Anterior cingulate cortex (tissue), 58 donors: ENCODE measurements at places on chromosomes 4 and X.

GRCh38 chr4:173001571-173001970, 167.0 kb upstream of the GALNT7 start:
- DNase-seq: no peak

DNA sequence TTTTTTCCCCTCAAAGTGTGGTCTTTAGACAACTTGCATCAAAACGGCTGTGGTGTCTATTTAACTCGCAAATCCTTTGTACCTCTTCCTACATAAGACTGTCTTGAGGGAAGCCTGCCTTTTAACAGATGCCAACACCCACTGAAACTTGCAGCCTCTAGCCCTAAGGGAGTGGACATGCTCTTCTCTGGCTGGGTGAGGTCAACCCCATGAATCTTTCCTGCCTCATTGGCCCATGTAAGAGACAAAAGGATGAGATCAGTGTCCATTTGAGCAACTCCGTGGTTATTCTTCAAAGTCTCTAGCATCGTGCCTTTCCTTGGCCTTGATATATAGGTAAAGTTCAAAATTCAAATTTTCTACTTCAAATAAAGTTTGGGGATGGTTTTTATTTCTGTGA, 134.7 kb downstream of the SHROOM3 start:
- no peak for DNase-seq

- no peak for DNase-seq
Measured at GRCh38 chr4:73762409-73762808, 22.0 kb downstream of the CXCL8 start.

GRCh38 chr4:80897537-80898303, 132.8 kb upstream of the BMP3 start:
- DNase-seq: no peak

DNA sequence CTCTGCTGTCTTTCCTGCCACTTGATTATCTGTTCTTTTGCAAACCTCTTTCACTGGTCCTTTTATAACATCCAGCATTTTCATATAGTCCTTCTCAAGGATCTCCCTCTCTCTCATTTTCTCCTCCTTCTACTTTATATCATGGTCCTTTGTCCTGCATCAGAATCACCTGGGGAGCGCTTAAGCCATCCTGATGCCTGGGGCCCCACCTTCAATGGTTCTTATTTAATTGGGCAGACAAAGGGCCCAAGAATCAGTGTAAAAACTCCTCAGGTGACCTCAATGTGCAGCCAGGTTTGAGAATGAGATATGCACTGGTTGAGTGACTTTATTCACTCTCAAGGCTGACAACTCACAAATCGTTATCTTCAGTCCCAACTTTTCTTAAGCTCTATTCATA, 283.9 kb downstream of the UNC5C start:
- DNase-seq: no peak

DNA sequence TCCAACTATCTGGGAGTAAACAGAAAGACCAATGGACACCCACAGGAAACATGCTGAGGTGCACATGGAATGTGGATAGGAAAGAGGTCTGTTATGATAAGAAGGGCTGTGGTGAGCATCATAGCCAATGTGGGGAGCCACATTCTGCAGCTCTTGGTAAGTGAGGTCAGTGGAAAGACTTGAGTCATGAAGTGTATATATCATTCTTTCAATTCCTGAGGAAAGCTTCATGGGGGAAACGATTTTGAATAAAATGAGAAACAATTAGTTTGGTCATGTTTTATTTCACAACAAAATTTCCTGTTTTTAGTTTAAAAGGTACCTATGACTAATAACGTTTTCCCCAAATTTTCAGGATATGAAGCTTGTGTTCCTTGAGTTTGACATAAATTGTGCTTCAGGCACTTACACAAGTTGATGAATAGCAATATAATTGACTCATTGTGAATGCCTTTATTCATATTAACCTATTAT, 41.4 kb upstream of the RASSF6 start:
- no peak for DNase-seq

GRCh38 chr4:142203505-142203904, 567.1 kb downstream of the IL15 start:
- DNase-seq: no peak

DNA sequence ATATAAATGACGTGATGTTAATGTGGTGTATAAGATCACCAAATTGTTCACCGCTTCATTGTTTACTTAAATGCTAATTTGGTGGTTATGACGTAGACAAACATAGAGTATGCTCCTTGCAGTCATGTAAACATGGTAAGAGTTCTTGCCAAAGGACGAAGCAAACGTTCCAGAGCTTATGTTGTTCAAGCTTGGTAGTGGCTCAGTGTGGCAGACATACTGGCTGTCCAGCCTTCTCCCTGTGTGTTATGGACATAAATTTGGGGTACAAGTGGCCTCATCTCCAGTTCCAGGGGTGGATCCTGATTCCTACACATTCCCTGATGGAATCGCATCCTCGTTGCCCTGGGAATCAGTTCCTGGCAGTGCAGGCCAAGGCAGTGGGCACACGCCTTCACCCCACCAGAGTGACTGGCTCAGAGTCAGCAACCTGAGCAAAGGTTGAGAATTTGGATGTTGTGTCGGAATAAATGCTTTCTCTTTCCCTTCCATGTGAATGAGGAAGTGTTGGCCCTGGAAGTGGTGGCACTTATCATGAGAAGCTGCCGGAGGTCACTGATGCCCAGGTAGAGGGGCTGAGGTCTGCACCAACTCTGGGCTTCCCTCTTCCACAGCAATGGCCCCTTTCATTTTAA, 25.4 kb downstream of the F11 start:
- no peak for DNase-seq
